ENCODE measurements at places on chromosomes 2 and 18. TPM values are rescaled to one million over a fixed set of nuclear protein-coding genes. Genes with fewer than 3 reads are reported as not detected.

Gene MAB21L4
- not detected for total RNA-seq

Gene SPIRE1
- 9.7 TPM for total RNA-seq

Gene BCL11A
- 0.15 TPM for total RNA-seq

Gene MC2R
- total RNA-seq: not detected

Gene CNGA3
- not detected for total RNA-seq

Gene CCDC178
- not detected for total RNA-seq

Gene ARHGEF33
- total RNA-seq: not detected

Gene ABCB11
- not detected for total RNA-seq

Gene CRACDL
- under 0.01 TPM for total RNA-seq

Gene MYCN
- not detected for total RNA-seq

Gene GPR17
- not detected for total RNA-seq

Gene LCT
- not detected for total RNA-seq

Gene TCF4
- 28.4 TPM for total RNA-seq

Gene PSTPIP2
- total RNA-seq: 7.1 TPM

Gene LIMS4
- total RNA-seq: not detected

Gene ANKRD62
- total RNA-seq: not detected

Gene TEX261
- total RNA-seq: 24.0 TPM

Gene ANTXR1
- total RNA-seq: 24.5 TPM

Gene C2orf15
- total RNA-seq: not detected

Gene SIGLEC15
- total RNA-seq: 0.67 TPM

Gene RESP18
- not detected for total RNA-seq

Gene RAX
- not detected for total RNA-seq

Gene RBM44
- under 0.01 TPM for total RNA-seq

Gene ANKRD30B
- total RNA-seq: not detected

Gene UGT1A4
- total RNA-seq: not detected

Gene DRC1
- total RNA-seq: not detected

Gene GBX2
- total RNA-seq: not detected

Gene MAL
- total RNA-seq: not detected

Gene GPAT2
- total RNA-seq: 2.5 TPM

Gene CCDC141
- not detected for total RNA-seq

Gene DOK6
- total RNA-seq: 0.17 TPM

All from bronchus fibroblast of lung (primary cell).